ENCODE measurements at places on chromosomes 4 and X.

DNA sequence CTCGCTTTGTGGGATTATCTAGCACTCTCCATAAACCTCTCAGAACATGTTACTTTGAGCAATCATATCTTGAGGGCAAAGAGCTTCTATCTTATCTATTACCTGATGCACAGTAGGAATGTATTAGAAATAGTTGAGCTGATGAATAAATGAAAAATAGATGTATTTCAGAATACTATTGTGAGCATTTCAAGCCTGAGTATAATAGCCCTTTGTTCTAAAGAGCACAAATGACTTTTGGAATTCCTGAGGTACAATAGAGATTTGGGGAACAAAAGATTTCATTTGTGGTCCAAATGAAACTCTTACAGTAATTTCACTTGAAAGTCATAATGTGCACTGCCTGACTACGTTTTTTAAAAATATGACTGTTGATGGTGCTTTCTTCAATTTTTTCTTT, 159.5 kb downstream of the UGT8 start:
- DNase-seq: no peak

- DNase-seq: no peak
Observed at GRCh38 chr4:113618205-113618604, 143.3 kb downstream of the CAMK2D start.

DNA sequence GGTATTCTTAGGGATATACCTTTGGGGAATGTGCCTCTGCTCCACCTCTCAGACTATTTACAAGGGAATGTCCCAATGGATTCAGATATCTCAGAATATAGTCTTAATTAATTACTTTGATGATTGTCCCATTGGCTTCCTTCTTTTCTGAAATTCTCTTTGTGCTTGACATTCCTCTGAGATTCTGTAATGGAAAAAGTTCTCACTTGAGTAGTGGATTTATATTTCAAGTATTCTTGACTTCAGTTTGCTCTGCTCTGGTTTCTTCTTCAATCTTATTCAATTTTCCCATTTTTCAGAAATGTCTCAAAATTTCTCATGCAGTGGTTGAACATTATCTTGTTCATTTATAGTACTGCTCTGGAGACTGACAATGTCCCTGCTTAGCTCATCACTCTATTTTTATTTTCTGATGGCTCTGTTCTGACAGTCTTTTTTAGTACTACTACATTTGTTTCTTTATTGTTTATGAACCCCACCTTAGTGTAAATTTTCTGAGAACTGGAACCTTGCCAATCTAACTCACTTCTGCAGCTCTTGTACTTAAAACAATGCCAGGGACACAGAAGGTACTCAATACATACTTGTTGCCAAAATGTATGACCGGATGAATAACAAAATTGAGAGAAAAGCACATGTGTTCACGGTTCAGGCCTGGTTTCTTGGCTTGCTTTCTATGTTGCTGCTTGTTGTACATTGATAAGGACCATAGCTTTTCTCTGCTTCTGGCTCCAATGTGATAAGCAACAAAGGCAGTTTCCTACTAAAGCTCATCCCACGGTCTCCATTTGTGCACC, 471.7 kb downstream of the GASK1B start:
- DNase-seq: no peak

GRCh38 chrX:17336377-17336776, 38.6 kb upstream of the NHS start:
- DNase-seq: no peak

DNA sequence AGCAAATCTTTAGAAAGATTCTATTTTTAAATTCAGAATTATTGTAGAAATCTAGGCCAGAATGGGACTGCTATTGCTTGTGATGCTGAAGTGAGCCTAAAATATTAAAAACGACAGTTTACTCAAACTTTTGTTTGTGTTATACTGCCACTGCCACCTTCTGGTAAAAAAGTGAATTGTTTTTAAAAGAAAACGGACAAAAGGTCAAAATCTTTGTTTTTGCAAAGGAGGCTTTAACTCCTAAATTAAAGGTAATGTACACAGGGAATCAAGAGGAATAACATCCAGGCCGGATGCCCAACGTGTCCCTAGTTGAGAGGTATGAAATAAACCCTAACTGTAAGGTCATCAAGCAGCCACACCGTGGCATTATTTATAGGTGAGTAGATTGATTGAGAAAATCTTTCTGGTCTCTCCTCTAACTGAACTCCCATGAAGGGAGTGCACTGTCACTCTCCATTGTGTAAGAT, 338.3 kb upstream of the GALNT7 start:
- DNase-seq: no peak

Data from CD4-positive, alpha-beta T cell treated with Interleukin-21 for 1 hour (primary cell).